ENCODE measurements at places on chromosomes 7 and 10.

- DNase-seq: no peak
Measured at GRCh38 chr7:30660331-30661255, 21.7 kb downstream of the CRHR2 start.

- DNase-seq: no peak
Measured at GRCh38 chr7:1454542-1454941, 4.7 kb downstream of the MICALL2 start.

DNA sequence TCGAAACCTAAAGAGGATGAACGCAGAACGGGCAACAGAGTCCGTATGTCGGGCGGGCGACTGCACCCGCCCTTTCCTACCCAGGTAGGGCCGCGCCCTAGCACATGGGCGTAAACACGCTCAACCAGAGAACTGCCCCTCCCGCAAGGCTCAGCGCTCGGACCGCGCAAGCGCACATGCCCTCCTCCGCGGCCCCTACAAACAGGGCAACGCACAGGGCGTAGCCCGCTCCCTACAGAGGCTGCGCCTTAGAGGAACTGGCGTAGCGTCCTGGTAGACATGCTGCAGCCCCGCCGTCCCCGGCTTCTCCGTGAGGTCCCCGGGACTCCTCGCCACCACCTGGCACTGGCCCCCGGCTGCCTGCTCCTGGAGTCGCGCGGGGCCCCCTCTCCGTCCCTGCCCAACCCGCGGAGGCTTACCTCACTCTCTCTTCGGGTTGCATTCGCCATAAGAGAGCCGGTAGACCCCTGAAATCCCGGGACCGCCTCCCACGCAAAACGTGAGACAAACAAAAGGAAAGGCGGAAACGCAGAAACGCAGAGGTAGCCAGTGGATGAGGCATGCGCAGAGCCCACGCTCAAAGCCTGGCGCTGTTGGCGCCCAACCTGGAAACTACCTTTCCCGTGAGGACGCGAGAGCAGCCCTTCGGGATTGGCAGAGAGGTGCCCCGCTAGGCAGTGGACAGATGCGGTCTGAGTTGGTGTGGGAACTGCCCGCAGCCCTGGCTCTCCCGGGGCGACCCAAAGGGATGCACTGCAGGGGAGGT, at the start of gene ZNF33B:
Gene ZNF33B, minus strand, starts transcription at position 516 of the 766 bp plus-strand sequence. CDS start 1,642 bp downstream, outside the sequence.
- DNase-seq: peak; percentile 96

DNA sequence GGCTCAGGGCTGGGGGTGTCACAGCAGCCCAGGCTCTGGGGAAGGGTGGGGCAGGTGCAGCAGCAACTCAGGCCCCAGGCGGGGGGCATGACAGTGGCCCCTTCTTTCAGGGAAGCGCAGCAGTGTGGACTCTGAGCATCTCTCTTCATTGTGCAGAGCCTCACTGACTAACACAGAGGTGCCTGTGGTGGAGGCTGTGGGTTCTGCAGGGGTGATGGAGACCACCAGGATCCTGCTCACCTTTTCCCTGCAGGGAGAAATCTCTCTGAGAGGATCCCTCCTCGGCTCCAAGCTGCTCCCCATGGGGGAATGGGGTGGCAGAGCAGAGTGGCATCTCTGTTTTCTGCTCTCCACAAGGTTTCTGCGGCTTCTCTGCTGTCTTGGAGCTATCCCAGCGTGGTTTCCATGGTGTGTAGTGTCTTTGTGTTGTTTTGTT, 37.8 kb upstream of the SHH start:
- peak; percentile 23 for DNase-seq

DNA sequence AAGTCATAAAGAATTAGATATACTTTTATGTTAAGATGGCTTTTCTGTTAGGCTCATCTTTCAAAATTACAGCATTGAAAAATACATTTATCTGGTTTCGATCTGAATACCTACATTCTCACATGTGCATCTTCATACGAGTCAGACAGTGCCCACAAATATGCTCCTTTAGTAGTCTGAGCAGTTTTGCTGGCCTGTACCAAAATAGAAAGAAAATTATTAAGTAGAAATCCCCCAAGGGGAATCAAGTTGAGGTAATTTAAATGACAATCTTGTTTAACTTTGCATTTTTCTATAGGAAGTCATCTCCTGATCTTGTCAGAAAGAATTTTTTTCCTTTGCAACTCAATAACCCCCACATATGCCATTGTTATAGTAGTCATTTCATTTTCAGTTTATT, 287.4 kb upstream of the SEMA3D start:
- DNase-seq: no peak

DNA sequence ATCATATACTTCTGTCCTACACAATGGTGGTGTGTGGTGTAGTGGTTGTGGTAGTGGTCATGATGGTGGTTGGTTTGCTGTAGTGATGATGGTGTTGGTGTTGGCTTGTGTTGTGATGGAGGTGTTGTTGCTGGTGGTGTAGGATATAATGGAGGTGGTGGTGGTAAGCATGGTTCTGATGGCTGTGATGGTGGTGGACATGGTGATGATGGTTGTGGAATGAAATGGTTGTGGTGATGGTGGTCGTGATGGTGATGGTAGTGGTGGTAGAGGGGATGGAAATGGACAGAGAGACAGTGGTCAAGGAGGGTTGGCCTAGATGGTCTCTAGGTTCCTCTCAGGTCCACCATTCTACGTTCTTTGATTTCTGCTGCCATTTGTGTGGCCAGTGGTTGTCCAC, 44.7 kb downstream of the FAM241B start:
- DNase-seq: no peak

GRCh38 chr10:103763374-103764202, 91.8 kb downstream of the SH3PXD2A start:
- no peak for DNase-seq

- DNase-seq: no peak
Measured at GRCh38 chr10:33117230-33117629, 159.2 kb upstream of the ITGB1 start.

DNA sequence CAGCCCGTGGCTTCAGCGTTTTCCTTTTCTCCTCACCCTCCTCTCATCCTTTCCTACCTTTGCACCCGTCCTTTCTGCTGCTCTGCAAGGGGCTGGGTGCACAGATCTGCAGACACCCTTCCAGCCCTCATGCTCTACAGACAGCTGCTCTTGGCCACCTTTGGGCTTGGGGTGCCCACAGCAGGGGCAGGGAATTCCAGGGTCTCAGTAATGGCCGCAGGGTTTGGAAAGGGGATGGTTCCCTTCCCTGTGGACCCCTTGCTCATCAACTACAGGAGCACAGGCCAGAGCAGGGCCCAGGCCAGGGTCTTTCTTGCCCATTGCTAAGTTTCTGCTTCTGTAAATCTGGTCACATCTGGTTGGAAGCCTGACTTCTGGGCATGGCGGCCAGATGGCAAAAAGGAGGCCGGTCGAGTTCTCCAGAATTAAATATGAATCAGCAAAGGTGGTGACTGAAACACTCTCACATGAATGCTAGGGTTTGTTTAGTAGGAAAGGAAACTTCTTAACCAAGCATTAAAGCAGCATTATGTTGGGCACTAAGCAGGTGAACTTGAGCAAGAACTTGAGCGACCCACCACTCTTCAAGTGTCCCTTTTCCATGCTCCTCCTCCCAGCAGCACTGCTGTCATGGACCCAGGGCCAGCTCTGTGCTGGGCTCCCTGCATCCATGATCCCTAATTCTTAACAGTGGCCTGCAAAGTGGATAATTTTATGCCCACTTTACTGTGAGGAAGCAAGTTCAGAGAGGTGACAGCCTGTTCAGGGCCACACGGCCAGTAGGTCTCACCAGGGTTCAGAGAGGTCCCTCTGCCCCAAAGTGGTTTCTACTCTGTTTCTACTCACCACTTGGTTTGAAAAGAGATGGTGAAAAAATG, 1.5 kb downstream of the ECHDC3 start:
- DNase-seq: no peak

GRCh38 chr10:49040601-49041000, 74.7 kb downstream of the VSTM4 start:
- DNase-seq: no peak

- no peak for DNase-seq
Measured at GRCh38 chr10:95502377-95502776, 58.8 kb downstream of the SORBS1 start.

- DNase-seq: no peak
Measured at GRCh38 chr7:102387064-102387463, 9.1 kb upstream of the PRKRIP1 start.

DNA sequence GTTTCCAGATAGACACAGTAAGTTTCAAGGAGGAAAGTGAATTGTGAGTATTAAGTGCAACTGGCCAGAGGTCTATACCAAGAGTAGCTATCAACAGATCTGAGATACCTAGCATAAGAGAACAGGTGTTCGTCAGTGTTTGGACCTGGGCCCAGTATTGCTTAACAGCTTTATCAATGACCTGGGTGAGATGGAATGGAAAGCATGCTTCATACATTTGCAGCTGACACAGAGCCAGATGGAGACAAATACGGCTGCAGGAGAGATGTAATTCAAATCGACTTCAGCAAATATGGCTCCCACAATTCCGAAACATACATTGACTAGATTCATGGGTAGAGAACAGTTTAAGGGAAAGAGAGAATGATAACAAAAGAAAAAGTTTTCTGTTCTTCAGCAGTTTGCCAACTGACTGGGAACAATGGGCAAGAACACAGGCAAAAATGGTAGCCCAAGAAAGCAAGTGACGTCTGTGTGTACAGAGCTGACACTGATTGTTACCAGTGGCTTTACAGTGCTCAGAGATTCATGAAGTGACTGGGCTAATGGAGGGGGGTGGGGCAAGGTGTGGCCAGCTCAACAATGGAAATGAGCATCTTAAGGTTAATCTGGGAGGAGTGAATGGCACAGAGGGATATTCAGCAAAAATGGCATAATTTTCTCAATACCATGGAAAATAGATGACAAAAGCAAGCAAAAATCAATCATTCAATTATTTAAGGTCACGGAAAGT, 28.0 kb upstream of the COBL start:
- DNase-seq: no peak

DNA sequence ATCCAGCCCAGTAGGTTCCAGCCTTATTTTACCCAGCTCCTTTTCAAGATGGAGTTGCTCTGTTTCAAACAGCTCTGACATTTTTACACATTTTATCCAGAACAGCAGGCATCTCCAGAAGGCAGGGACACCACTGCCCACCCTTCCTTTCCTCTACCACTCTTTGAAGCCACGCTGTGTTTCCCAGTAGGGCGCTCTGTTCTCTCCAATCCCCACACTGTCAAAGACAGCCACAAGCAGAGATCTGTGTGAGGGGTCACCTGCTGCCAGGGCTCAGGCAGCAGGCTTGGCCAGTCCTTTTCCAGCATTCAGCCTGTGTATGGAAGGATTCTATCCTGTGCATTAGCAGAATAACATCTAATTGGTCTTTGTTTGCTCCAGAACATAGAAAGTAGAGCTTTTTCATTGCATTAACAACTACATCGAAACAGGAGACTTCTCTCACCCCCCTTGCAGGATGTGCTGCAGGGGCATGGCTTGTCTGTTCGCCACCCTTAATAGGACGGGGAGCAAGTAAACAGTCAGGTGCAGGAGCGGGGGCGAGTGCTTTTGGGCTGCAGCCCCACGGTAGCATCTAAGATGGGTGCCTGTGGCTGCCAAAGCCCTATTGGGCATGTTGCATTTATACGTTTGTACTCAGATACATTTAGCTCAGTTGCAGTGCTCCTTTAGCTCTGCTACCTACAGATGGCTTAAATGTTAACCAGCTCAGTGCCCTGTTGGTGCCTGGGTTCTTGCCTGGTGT, 326.1 kb downstream of the GALNT17 start:
- DNase-seq: no peak

DNA sequence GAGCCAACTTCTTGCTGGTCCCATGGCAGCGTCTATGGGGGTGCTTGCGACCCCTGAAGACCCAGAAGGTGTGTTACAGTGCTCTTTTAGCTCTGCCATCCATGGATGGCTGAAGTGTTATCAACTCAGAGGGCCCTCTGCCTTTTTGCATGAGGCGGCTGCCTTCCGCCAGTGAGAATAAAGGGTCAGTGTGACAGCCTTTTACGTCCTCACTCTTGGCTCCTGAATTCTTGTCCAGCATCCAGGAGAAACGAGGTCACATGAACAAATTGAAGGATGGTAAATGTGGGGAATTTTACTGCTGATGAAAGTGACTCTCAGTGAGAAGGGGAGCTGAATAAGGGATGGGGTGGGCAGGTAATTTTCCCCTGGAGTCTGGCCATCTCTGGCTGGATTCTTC, 24.1 kb downstream of the SSMEM1 start:
- no peak for DNase-seq

DNA sequence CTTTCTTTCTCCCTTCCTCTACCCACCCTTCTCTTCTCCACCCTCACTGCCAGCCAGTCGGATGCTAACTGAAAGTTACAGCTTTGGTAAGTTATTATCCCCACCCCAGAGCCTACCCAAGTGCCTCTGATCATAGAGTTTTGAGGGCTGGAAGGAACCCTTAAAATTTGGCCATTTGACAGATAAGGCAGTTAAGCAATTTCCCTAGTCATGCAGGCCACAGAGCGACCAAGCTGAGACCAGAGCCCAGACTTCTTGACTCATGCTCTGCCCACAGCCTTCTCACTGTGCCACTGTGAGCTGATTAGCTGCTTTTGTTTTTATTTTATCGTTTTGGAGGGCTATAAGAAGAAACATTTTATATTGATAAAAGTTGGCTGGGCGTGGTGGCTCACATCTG, 17.2 kb downstream of the SAP25 start:
- no peak for DNase-seq

DNA sequence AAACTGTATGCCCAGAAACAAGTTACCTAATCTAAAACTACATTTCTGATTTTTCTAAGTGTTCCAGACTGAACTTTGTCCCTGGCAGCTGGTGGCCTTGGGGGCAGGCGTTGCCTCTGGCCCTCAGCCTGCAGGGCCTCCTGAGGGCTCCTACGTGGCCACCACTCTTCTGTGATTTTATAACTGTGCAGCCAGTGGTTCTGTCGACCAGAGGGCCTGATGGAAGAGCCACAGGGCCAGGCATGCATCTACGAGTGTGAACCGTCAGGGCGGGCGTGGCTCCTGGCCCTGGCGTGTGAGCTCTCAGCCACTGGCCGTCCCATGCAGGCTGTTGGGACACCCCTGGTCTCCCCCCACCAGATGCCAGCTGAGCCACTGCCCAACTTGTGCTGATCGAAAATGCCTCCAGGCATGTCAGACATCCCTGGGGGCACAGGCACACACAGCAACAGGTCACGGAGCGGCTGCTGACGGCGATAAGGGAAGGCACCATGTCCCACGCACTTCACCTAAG, 173.4 kb downstream of the ZMYND11 start:
- no peak for DNase-seq

DNA sequence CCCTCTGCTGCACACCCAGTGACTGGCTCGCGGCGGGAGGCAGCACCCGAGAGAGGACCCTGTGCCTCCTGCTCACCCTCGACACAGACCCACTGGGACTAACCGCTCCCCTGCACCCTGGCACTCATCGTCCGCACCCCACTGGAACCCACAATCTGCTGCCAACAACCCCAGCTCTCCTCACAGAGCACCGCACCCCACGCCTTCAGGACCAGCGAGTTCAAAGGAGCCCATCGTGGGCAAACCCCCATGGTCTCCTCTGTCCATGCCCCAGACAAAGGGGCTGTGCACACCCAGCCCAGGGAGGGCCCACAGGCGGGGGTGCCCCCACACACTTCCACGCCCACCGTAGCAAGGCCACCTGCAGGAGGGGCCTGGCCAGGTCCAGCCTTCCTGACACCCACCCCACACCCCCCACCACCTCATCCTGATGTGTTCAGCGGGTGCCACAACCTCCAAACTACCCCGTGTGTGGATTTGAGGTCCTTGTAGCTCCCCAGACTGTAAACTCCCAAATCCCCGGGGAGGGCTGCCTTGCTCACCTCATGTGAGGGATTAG, 14.0 kb downstream of the RASGEF1A start:
- DNase-seq: no peak

- DNase-seq: no peak
Measured at GRCh38 chr7:90958647-90959046, 305.6 kb upstream of the FZD1 start.
